Stromal cell of bone marrow (primary cell): ENCODE measurements at places on chromosomes 1 and 21.

- DNase-seq = no peak
Measured at GRCh38 chr1:9245230-9245619, 10.7 kb downstream of the H6PD start.

- no peak for DNase-seq
Measured at GRCh38 chr1:152884085-152884484, 6.0 kb downstream of the SMCP start.

DNA sequence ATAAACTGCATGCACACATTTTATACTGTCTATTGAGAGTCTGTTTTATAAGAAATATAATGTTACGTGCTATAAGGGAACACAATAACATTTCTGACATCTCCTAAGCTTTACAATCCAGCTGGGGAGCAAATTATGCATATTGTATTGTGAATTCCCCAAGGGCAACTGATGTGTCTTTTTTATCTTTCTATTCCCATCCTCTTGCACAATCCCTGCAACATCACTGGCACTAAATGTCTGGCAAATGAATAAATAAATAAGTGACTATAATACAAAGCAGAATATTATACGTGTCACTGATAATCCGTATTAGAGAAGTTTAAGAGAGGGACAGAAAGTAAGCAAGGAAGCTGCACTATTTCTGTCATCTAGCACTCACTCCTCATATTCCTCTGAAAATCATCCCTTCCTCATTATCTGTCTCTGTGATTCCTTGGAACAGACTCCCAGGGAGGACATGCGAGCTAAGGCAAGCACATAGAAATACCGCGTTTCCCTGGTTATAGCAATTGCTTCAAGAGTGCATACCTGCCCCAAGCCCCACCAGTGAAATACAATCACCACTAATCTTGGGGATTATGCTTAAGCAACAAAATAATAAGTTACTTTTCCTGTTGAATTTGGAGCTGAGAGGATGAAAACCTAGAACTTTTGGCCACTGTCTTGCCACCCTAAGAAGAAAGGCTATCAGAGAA, 205.4 kb downstream of the SMYD3 start:
- no peak for DNase-seq

- DNase-seq = no peak
Measured at GRCh38 chr1:223326776-223327175, 37.2 kb downstream of the SUSD4 start.

GRCh38 chr21:8994640-8995511, 1526.5 kb upstream of the TPTE start:
- no peak for DNase-seq

DNA sequence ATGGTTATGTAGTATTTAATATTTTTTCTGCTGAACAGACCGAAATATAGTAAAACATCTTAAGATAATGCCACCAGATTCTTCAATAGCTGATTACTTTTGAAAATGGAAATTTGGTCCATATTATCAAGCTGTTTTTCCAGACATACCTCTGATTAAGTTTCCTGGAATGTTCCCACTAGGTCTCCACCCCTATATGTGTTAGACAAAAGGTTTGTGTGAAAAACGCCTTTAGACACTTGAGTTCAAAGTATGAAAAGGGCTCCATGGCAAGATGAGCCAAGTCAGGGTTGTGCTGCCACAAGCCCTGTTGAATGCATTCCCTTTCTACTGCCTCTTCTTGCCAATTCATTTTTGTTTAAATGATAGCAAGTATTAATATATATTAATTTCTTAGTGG, 52.7 kb downstream of the ZBTB17 start:
- DNase-seq = no peak

- DNase-seq = no peak
Measured at GRCh38 chr21:39182484-39183271, 573 bp downstream of the PSMG1 start.

GRCh38 chr21:14076143-14076806, 134.5 kb downstream of the LIPI start:
- DNase-seq = no peak

DNA sequence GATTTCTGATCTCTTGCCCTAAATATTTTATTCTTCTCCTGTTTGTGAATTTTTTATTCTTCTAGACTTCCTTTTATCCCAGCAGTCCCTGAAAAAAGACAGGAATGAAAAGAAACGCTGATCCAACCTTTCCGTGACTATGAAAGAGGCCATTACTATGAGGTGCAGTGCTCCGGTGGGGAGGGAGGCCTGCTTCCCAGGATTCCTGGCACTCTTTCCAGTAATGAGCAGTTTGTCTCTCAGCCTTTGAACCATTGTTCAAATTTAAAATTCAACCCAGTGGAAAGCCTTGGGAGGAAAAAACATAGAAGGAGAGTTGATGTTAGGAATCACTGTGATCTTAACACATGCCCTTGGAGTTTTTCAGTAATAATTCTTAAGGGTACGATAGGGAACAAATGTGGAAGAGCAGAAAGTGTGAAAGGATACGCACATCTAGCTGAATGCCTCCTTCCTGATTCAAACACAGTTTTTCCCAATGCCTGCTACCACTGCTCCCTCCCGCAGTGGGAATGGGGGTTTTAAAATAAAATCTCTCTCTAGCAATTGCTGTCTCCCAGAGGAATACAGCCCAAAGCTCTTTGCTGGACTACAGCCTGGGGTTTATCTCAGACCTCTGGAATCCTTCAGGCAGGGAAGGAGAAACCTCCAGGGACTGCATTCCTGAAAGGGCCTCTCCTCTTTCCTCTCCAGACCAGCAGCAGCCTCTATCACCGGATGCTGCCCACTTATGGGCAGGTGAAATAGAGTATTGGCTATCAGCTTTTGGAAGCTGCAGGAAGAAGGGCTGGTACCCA, 6.1 kb downstream of the IER5 start:
- DNase-seq = peak; percentile 67

DNA sequence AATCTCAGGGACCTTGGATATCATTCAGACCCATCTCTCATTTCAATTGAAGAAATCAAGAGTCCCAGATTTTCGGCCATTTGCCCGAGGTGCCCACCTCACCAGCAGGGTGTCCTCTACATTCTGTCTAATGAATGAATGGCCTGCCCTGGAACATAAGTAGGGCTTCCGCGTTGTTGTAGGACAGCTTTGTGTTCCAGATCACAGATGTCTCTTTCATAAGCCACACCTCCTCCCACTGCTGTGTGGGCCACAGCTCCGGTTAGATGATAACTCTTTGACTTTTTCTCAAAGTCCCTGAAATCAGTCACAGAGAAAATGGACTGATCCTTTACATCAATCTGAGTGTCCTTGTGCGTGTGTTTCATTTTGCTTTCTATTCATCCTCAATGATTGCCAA, 144.4 kb downstream of the RGS7 start:
- DNase-seq = no peak

GRCh38 chr1:41513383-41513735, 28.9 kb upstream of the EDN2 start:
- DNase-seq = no peak

GRCh38 chr21:34927992-34928391, 121.1 kb downstream of the RUNX1 start:
- DNase-seq = no peak

DNA sequence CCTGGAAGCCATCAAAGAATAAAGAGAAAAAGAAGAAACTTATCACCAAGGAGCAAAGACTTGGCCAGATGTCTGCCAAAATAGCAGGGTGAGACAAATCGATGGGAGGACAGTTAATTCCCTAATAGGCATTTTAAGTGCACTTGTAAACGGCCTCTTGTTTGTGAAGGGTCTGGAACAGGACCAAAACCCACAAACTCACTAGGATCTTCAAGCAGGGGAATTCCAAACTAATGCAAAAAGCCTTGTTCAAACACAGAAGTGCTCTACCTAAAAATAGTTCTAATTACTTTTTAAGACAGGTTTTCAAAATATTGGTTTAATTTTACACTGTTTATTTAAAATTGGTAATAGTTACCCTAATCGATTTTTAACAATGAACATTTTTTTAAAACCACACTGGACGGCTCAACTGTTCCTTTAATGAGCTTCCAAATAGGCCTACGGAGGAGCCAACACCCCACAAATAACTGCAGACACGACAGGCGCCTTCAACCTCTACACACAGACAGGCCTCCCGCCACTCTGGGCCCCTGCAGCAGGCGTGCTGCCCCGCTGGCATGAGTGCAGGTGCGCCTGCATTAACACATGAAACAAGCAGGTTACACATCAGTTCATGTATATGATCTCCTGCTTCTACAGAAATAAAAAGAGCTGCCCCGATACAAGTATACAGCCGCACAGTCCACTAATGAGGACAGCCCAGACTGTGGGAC, 15.8 kb downstream of the UBE2G2 start:
- DNase-seq = no peak

- DNase-seq = no peak
Measured at GRCh38 chr1:180353945-180354344, 123.9 kb downstream of the LHX4 start.

GRCh38 chr1:220151454-220151853, 57.5 kb downstream of the IARS2 start:
- DNase-seq = no peak

GRCh38 chr1:230503726-230504125, 77.6 kb upstream of the PGBD5 start:
- no peak for DNase-seq

DNA sequence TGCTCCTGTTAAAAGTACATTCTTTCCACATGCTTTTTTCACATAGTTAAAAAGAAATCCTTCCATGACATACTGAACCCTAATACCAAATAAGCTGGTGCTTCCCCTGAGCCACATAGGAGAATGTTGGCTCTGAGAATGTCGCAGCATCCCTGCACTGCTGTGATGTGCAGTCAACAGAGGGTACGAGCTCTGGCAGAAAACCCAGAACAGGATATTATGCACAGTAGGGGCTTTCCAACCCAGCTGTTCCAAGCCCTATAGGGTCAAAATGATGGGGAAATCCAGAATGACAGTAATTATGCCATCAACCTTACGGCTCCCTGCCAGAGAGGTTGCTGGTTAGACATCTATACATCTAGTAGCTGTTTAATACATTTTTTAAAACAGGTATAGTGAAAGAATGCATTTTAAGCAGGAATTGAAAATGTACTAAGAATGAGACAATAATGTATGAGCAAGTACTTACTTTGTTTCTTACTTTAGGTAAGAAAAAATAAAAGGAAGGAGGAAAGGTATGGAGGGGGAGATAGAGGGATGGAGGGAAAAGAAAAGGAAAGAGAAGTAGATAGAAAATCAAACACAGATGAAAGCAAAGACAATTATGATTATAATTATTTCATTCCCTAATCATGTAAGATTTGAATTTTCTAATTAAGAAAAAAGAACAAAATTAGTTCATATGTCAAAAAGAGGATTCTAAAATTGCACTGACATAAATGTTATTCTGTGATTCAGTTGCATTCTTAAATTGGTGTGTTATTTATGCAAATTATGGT, 126.0 kb downstream of the NR5A2 start:
- DNase-seq = no peak

- no peak for DNase-seq
Measured at GRCh38 chr21:35783721-35784120, 276.6 kb downstream of the SETD4 start.

- DNase-seq = peak; percentile 26
Measured at GRCh38 chr1:7207875-7208646, 422.8 kb downstream of the CAMTA1 start.

DNA sequence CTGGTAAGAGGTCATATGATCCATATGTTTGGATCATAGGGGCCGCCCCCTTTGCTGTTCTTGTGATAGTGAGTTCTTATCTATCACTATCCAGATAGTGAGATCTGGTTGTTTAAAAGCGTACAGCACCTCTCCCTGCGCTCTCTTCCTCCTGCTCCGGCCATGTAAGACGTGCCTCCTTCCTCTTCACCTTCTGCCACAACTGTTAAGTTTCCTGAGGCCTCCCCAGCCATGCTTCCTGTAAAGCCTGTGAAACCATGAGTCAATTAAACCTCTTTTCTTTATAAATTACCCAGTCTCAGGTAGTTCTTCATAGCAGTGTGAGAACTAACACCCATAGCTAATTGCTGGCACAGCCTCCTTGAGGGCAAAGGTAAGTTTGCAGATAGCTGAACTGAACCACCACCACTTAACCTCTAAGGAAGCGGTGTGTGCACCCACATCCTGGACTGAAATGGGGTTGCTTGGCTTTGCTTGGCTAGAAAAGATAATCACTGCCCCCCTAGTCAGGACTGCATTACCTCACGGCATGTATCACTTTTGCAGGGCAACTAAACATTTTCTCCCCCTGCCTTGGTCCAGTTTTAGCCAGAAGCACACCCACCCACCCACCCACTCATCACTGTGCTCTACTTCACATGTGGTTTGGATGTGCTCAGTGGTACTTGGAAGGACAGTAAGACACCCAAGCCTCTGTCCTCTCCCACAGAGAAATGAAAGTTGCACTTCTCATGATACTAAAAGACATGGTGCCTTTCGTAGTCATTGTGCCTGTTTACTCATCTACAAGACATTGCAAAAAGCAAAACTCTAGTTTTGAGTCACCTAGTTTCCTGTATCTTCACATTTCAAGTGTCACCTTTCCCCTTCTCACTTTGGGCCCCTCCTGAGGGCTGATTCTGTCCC, 23.1 kb upstream of the PTAFR start:
- DNase-seq = no peak

GRCh38 chr1:197911111-197911856, 5.9 kb upstream of the LHX9 start:
- DNase-seq = no peak

GRCh38 chr1:229169399-229169798, 101.5 kb upstream of the RAB4A start:
- DNase-seq = peak; percentile 24

GRCh38 chr21:45709173-45709572, 65.6 kb downstream of the PCBP3 start:
- DNase-seq = no peak

GRCh38 chr1:98422816-98423215, 238.7 kb upstream of the SNX7 start:
- DNase-seq = no peak

DNA sequence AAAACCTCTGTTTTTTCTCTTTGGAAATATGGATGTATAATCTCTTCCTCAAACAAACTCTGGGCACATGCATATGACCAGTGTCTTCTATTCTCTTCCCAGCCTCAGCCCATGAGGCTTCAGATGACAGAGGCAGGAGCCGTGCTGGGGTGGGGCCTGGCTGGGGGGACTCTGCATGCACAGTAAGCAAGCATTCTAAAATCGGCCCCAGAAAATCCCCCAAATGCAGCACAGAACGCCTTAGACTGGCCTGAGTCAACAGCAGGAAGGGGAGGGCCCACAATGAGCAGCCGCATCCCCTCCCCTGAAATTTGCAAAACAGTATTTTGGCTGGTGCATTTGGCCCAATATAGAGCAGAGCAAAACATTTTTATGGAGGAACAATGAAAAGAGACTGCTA, 47.8 kb downstream of the ITPKB start:
- no peak for DNase-seq

DNA sequence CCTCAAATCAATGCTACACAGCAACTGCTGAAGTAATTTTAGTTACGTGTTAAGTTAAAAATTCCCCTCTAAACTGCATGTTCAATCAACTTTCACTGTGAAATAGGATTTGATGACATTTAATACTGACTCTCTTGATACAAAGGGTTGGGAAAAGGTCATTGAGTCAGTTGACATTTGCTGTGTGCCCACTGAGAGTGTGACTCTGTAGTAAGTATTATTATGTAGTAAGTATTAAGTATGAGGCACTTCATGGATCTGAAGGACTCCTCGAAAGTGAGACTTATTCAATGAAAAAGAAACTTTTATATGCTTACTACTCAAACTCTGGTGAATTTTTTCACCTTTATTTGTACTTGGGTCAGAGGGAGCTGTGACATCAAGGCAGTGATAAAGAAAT, 83.1 kb upstream of the S1PR1 start:
- no peak for DNase-seq
